ENCODE measurements at places on chromosomes 11 and 22.

- no peak for DNase-seq
These were observed 30.9 kb upstream of the PDE3B start for GRCh38 chr11:14612694-14613093.

DNA sequence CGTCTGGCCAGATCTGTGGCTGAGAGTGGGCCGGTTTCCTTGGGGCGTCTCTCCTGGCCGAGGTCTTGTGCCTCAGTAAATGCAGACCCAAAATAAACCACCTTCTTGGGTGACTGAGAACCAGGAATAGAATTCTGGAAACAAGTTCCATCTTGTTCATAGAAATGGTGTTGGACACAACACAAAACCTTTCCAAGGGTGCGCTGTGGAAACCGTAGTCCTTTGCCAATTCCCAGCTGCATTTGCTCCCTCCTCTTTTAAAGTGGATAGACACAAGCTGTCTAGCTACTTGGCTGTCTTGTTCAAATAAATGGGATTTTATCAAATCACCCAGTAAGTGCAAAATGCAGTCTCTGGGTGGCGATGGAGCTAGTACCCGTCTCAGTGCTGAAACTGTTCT is 300.2 kb downstream of the SHANK2 start:
- DNase-seq = no peak

GRCh38 chr22:49031746-49032330 is 795.8 kb downstream of the BRD1 start:
- DNase-seq = no peak

GRCh38 chr11:68036717-68037239 is 2.0 kb upstream of the TCIRG1 start:
- no peak for DNase-seq

GRCh38 chr11:134098566-134099184 is 29.8 kb downstream of the JAM3 start:
- no peak for DNase-seq

GRCh38 chr11:64348383-64349024 is 8.5 kb downstream of the CCDC88B start:
- DNase-seq = no peak
